ENCODE measurements at places on chromosomes 3 and 15. TPM values are rescaled to one million over a fixed set of nuclear protein-coding genes. Genes with fewer than 3 reads are reported as not detected.

PROS1 gene
- 3.3 TPM for polyA plus RNA-seq

DNA sequence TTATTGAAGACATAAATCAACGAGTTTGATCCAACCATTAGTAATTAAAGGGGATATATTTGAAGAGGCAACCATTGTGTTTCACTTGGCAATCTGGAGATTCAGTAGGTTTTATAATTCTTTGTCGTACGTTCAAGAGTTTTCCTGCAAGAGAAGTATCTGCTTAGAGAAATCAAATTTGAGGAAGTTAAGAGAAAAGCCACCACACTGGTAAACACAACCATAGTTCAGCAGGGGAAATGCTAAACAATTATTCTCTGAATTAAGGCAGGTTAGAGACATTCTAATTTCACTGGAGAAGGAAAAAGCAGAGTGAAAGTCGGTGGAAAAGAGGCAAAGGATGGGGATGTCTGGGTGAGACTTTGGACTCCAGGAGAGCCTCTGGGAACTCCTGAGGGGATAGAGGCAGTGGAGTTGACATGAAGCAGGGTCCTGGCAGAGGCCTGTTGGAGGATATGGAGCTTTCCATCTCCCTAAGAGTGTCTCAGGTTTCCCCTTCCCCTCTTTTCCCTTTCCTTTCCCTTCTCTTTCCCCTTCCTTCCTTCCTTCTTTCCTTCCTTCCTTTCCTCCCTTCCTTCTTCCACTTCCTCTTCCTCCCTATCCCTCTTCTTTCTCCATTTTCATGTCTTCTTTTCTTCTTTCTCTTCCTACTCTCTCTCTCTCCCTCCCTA lies 26.5 kb downstream of the SPINK8 start:
- no peak for DNase-seq

GRCh38 chr3:27752926-27753325 lies 30.8 kb upstream of the EOMES start:
- DNase-seq = no peak

- DNase-seq = no peak
Observed at GRCh38 chr15:91100814-91101607, 954 bp downstream of the SV2B start.

GRCh38 chr3:139124197-139124596 lies 79.5 kb upstream of the PRR23C start:
- DNase-seq = no peak

GRCh38 chr3:119632829-119633228 lies 27.6 kb downstream of the POPDC2 start:
- no peak for DNase-seq
